ENCODE measurements at places on chromosomes 7 and 10.

DNA sequence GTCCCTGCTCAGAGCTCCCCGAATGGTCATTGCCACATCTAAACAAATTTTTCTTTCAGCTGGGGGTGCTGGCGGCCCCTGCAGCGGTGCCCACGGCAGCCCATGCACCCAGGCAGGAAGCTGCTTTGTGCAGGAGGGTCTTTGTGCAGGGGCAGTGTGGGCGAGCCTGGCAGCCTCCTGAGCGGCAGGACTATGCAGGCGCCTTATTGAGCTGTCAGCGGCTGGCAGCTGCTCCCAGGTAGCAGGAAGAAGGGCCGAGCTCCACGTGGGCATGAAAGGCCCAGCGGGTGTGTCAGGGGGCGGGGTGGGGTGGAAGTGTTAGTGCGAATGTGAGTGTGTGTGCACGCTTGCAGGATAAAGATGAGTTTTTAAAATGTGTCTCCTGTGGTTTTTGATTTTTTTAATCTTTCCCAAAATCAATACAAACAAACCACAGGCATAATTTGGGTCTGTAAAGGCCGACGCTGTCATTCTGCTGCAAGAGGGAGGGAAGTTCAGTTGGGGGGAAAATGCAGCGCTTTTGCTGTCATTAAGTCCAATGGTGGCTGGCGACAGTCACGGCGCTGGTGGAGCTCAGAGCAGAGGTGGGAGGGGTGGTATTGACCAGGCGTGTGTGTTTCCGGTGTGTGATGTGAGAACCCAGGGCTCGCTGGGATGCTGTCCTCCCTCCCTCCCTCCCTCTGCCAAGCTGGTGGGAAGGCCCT lies 83.9 kb downstream of the LHPP start:
- no peak for DNase-seq

DNA sequence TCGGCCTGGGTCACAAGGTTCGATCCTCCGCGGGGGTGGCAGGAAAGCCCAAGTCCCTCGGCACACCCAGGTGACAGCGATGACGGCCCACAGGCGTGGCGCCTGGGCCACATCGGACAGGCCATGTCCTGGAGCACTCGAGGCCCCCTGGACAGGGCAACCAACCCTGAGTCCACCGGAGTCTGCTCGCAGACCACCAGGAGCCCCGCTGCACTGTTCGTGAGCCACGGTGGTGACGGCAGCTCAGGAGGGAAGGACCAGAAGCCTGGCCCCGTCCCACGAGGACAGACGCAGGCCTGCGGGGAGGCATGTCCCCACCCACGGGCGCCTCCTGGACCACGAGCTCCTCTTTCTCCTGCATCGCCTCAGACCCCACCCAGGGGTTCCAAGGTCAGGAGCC lies 22.4 kb upstream of the GPR146 start:
- DNase-seq, result no peak

- DNase-seq, result no peak
Measured at GRCh38 chr7:155266440-155266839, 31.2 kb upstream of the INSIG1 start.

DNA sequence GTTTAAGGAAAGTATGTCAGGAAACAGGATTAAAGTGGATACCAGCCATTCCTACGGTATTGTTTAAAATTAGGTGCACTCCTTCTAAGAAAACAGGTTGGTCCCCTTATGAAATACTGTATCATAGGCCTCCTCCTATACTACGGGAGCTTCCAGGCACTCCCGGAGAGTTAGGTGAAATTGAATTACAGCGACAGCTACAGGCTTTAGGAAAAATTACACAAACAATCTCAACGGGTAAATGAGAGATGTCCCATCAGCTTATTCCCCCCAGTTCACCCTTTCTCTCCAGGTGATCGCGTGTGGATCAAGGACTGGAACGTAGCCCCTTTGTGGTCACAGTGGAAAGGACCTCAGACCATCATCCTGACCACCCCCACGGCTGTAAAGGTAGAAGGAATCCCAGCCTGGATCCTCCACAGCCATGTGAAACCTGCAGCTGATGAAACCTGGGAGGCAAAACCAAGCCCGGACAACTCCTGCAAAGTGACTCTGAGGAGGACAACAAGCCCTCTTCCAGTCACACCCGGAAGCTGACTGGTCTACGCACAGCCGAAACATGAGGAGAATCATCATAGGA lies 25.1 kb upstream of the GHITM start:
- DNase-seq, result no peak

- no peak for DNase-seq
Measured at GRCh38 chr7:82079527-82079926, 309.7 kb upstream of the HGF start.

GRCh38 chr7:133625046-133625445 lies 372.2 kb downstream of the EXOC4 start:
- DNase-seq, result no peak

GRCh38 chr7:156639426-156640256 lies 933 bp upstream of the RNF32 start:
- no peak for DNase-seq
